PC-3 (cell line): ENCODE measurements at places on chromosomes 3 and 15. TPM values are rescaled to one million over a fixed set of nuclear protein-coding genes. Genes with fewer than 3 reads are reported as not detected.
A peak's percentile ranks its signal among the peaks of the same experiment; 100 is the strongest.

Gene RBSN
- 18.7 and 26.8 TPM in 2 replicates for total RNA-seq

Gene TF
- total RNA-seq: not detected in 2 replicates

Gene CPLX3
- not detected in 2 replicates for total RNA-seq

Gene TJP1
- total RNA-seq: 67.0 and 102 TPM in 2 replicates

Gene GOLGA8S
- total RNA-seq: not detected in 2 replicates

Gene PLSCR5
- total RNA-seq: not detected in 2 replicates

Gene CCRL2
- total RNA-seq: 5.5 and 6.0 TPM in 2 replicates

Gene CPEB1
- total RNA-seq: 2.2 and 3.3 TPM in 2 replicates

Gene PLA1A
- total RNA-seq: 0.36 TPM in 1 of 2 replicates, not detected in the other

Gene QARS1
- total RNA-seq: 310 and 316 TPM in 2 replicates

Gene LSMEM2
- not detected in 2 replicates for total RNA-seq

Gene LIPC
- total RNA-seq: not detected in 2 replicates

DNA sequence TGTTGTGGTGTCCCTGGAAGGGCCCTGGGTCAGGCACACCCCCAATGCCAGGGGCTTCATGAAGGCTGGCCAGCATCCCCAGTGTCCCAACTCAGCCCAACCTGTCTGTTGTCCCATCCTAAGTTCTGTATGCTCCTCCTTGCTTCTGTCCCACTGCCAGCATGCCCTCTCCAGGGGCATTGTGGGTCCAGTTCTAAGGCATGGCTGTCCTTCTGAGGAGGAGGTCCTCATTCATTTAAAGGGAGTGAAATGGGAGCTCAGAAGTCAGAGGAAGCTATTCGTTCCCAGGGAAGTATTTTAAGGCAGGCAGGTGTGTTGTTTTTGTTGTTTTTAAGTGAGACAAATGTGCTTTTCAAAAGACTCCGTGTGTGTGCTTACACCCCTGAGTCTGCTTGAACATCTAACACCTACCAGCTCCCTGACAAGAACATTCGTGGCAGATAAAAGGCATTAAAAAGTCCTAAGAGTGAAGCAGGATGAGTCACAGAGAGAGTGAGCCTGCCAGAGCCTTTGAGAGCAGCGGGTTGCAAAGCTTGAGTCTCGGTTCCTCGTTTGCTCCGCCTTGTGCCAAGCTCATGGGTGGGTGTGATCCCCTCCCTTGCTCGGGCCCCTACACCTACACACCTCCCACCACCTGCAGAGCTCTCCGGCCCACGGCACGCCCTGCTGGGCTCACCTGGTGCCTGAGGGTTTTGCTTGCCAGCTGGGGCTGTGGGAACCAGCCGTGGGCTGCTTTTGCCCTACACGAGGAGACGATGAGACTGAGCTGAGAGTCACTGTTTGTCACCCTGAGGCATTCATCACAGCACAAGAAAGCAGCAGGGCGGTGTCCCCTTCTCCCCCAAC lies 183.4 kb upstream of the TOPAZ1 start:
- peak; percentile 67 for DNase-seq

- no peak for DNase-seq
Measured at GRCh38 chr15:100341239-100341749, 481 bp downstream of the ADAMTS17 start.

DNA sequence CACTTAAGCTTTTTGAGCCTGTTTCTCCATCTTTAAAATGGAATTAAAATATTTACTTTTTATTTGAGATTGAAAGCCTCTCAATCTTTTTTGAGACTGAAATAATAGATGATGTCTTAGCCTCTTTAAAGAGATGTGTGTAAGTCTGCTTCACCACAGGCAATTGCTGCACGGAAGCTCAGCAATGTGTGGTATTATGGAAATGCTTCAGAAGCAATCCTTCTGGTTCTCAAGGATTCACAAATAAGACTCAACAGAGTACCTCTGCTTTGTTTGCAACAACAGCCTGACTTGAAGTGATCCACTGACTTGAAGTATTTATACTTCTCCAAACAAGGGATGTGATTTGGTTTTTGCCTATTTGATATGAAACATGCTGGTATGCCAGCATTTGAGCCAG lies 332.0 kb upstream of the RASGRP1 start:
- no peak for DNase-seq

DNA sequence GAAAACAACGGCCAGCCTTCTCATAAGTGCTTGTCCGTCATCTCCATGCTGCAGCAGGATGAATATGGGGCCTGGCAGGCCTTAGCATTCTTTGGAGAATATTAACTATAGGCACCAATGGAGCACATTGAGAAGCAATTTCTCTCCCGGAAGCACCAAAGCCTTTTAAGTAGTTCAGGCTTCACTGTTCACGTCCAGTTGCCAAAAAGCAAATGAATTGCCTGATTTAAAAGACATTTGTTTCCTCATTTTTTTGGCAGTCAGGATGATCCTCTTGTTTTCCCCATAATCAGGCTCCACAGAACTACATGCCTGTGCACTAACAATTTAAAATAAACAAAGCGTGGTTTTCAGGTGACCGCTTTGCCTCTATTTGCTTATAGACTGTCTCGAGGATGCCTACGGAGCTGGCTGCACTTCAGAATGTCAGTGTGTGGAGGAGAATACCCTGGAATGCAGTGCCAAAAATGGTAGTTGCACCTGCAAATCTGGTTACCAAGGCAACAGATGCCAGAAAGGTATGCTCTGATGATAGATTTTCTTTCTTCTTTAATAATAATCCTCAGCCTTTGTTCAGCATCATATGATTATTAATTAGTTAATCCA lies 725.2 kb upstream of the GOLIM4 start:
- DNase-seq: no peak

GRCh38 chr3:127613406-127613805 lies 15.2 kb downstream of the MCM2 start:
- peak; percentile 40 for DNase-seq

DNA sequence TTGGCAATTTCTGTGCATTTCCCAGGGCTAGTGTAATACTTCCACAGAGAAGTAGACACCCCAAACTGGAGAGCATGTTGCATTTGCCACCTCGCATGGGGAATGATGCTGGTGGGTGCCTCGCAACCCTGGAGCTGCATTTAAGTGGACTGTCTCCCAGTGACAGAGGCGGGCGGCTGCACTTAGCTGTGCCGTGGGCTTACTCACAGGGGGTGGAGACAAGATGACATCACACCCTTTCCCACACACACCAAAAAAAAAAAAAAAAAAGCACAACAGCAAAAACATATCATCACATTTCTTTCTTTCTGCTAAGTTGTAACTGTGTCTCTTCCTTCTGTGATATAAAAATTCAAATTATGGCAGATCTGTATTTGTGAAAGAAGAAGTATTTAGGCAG lies at the start of gene ABI3BP:
TSS of gene ABI3BP (minus strand) at position 113 of the 400 bp plus-strand sequence. CDS start at position 76, 37 bp downstream.
- peak; percentile 84 for DNase-seq

- DNase-seq: peak; percentile 78
Measured at GRCh38 chr15:73927476-73928240, 1.4 kb downstream of the LOXL1 start.

DNA sequence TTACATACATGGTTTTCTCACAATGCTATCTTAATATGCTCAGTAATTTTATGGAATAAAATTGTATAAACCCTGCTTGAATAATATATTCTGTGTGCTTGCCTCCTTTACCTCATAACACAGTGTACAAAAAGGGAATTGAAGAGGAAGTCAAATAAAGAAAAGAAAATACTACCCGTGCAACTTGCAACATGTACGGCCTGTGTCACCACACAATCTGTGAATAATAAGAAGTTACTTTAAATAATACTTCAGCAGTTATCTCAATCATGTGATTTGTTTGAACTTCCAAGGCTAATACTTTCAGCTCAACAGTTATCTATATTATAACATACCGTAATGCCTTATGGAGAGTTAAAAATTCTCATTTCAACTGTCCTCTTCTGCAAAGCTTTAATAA lies 58.1 kb upstream of the SATB1 start:
- no peak for DNase-seq

GRCh38 chr3:15102836-15103235 lies 3.9 kb upstream of the RBSN start:
- no peak for DNase-seq

DNA sequence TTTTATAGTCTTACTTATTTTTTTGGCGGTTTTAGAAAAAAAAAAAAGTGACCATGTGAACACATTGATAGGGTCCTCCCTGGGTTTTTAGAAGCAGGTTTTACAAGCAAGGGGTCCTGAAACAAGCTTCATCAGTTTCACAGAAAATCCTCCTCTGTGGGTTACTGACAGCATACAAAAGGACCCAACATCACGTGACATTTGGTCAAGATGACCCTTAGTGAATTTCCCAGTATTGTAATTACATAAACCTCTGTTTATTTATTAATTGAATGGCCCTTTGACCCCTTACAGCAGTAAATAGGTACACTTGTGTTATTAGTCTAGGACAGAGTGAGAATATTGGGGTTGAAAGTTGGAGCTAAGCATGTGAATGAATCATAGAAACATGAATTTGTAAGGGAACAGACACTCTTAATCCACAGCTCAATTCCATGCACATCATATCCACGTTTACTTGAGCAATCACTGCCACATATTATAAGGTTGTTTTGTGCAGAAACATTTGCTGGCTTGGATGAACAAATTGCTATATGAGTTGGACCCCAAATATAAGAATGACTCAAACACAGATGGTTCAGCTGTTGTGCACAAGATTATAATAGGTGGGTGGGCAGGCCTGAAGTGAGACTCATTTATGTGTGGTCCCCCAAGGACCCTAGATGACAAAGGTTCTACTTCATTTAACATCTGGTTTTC lies 137.5 kb downstream of the ZNF385D start:
- no peak for DNase-seq

DNA sequence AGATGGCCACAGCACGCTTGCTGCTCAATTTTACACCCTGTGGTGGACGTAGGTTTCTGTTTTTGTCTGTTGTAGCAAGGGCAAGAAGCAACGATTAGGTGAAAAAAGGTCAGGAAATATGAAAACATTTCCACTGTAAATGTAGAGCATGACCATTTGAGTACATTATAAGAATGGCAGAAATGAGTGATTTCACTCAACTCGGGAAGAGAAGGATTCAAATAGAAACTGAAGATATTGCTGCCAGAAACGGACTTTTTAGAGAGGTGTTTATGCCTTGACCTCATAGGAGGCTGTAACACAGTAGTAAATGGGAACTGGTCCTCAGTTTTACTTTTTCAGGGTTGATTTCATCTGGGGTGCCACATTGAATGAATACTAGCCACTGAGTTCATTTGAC lies 33.1 kb upstream of the GASK1A start:
- DNase-seq: no peak

- no peak for DNase-seq
Measured at GRCh38 chr15:89377024-89377841, 42.6 kb upstream of the POLG start.

DNA sequence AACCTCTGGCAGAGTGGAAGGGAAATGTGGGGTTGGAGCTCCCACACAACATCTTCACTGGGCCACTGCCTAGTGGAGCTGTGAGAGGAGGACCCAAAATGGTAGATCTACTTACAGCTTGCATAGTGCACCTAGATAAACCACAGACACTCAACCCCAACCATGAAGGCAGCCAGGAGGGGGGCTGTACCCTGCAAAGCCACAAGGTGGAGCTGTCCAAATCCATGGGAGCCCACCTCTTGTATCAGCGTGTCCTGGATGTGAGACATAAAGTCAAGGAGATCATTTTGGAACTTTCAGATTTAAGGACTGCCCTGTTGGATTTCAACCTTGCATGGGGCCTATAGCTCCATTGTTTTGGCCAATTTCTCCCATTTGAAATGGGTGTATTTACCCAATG lies 20.9 kb downstream of the TP63 start:
- peak; percentile 32 for DNase-seq

DNA sequence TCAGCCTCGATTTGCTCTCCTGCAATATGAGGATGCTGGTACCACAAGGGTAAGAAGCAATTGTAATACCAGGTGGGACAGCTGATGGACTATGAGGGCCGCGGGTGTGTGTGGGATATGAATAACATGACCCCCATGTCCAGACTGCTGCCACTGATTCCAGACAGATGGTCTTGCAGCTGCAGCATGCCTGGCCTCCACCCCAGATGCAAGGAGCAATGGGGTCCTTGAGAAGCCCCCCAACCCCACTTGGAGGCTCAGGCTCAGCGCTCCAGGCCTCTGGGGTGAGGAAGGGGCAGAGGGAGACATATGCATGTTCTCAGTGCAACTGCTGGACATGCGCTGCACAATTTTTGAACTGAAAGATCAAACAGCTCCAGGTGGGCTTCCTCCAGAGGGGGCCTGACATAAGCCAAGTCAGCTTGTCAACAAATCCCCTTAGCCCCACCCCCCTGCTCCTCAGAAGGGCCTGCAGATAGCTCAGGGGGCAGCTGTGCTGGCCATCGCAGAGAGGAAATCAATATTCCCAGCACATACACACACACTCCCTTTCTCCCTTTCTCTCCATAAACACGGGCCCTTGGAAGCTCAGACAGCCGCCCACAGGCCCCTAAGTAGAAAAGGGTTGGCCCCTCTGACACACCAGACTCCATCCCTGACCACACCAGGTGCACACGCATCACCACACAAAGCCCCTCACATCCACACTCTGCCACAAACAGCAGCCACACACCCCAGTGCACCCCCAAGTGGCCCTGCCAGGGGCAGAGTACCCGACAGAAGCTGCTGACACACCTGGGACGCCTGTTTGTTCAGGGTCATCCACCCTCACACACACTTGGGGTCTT lies 107.0 kb downstream of the IQSEC1 start:
- peak; percentile 12 for DNase-seq

DNA sequence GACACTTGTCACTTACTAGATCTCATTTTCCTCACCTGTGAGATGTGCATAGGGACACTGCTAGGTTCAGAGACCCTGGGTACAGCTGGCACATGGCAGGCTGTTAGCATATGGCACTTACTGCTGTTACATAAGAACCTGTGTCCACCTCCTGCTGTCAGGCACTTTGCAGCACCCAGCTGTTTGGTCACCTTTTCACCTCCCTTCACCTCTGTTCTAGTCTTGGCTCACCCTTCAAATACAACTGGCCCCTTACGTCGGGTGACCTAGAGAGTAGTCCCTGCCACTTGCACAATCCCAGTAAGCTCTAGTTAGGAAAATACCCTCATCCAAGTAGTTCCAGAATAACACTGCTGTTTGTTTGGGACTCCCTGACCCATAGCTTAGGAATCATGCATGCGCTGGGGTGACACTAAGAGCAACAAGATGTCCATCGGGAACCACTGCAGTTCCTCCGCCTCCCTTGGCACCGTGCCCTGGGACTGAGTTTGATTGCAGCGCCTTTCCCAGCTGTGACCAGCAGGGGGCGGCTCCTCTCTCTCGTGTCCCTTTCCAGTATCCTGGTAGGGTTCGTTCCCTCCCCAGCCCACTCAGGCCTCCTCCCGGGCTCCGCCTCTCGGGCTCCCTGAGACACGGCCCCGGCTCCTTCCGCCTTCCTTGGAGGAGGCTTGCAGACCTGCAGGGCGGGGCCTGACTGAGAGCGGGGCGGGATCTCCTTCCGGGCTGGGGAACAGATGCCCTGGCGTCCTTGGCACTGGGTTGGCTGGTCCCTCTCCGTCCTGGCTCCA lies 78.6 kb downstream of the ABHD5 start:
- peak; percentile 99 for DNase-seq

- DNase-seq: peak; percentile 61
Measured at GRCh38 chr3:125437631-125438435, 62.7 kb upstream of the ZNF148 start.

DNA sequence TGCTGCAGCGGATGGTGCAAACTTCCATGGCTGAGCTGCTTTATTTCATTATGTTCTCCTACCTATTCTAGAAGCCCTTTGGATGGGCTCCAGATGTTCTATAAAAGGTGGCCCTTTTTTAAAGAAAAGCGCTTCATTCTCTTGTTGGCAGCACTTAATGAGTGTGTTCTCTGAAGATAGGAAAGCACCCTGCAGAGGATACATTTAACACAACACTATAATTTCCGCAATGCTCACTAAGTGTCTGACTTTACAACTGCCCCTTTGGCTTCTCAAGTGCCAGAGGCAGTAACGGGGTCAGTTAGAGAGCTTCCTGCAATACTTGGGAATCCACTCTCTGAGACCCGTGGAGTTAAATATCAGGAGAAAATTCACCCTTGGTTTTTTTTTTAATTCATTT lies 88.1 kb downstream of the MDFIC2 start:
- DNase-seq: no peak
